Suppressor macrophage (primary cell): ENCODE measurements at places on chromosomes 11 and 22.

- DNase-seq = no peak
Measured at GRCh38 chr11:26995701-26996460, 2.0 kb downstream of the FIBIN start.

DNA sequence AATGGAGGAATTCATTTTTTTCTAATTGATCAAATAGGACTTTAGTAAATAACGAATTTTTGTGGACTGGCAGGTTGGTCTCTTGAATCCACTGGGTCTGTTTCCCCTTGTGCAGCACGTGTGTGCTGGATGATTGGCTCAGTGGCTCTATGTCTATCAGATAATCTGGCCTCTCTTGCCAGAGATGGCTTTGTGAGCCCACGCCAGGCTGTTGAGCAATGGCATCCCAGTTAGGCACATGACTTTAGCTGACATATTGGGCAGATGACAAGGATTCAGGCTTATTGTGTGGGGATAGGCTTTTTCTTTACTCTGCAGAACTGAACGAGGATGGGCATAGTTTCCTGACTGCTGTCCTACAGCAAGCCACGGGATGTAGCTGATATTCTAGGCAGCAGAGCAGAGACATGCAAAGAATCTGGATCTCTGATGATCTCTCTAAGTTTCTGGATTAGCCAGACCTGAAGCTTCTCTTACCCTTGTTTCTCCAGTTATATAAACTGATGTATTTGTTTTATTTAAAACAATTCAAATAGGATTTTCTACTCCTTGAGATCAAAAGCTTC is 144.9 kb downstream of the ARHGAP42 start:
- no peak for DNase-seq

GRCh38 chr22:24564376-24565058 is 8.7 kb downstream of the SNRPD3 start:
- DNase-seq = no peak

DNA sequence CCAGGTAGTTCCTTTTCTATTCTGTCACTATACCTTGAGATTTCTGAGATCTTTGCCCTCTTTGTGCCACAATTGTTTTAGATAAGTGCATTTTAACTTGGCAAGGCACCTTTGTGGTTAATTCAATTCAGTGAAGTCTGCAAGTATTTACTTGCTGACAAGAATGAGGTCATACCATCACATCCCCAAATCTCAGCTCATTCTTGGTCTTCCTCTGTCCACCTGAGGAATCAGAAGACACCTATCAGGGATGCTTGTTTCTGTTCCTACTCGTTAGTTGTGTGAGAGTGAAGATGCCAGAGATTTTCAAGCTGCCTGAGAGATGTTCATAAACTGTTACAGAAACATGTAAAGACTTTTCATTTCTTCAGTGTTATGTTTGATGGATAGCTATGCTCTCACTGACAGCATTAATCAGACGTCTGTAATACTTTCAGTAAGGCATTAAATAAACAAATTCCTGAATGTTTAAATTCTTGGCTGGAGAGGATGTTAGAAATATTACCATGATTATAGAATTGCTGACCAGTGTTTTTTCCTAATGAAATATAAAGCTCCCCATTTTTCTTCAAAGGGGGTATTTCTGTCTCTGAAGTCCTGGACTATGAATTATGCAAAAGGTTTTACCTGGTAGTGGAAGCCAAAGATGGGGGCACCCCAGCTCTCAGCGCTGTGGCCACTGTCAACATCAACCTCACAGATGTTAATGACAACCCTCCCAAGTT is 135.0 kb upstream of the MTNR1B start:
- DNase-seq = no peak

- no peak for DNase-seq
Measured at GRCh38 chr22:24088816-24089215, 77.7 kb downstream of the CABIN1 start.

DNA sequence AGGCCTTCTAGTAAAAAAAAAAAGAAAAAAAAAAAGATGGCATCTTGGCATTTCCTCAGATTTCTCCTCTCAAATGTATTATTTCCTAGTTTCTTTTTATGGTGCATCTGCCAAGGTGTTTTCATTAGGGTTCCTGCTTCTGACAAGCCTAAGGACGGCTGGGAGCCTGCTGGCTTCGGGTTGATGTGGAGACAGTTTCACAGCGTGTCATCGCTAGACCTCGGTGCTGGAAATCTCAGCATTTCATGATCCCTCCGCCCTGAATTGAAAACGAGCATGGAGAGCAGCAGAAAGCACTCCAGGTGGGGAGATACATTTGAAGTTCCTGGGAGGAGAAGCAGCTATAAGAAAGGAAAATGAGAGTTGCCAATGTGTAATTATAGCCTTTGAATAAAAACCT is 283.9 kb upstream of the CNTN5 start:
- DNase-seq = no peak

DNA sequence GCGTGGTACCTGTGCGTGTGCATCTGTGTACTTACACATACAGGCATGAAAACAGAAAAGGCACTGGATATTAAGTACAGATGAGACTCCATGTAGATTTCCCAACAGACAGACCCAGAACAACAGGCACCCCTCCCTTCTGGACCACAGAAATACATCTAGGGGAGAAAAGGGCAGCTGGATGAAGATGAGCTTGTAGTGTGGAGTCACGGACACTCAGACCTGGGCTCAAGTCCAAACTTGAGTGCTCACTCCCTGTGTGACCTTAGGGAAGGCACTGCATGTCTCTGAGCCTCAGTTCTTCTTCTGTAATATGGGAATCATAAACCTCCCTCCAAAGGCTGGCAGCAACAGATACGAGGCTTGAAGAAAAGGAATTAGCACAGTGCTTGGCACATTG is 108.9 kb downstream of the GALNT18 start:
- DNase-seq = no peak

DNA sequence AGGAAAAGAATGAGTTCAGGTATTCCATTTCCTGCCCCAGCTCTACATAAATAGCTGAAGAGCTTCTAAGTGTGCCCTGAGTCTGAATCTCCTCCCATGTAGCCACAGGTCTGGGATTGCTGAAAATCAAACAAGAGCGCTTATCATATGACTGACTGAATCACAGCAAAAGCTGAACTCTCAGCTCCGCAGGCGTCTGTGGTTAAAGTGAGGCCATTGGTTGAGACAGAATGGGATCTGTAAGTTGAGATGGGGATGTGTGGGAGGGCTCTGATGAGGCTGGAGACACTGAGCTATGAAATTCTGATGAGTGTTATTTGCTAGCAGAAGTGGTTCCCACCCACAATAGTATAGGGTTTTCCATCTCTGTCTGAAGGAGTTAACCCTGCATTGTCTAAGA is 637.0 kb downstream of the OPCML start:
- DNase-seq = no peak

DNA sequence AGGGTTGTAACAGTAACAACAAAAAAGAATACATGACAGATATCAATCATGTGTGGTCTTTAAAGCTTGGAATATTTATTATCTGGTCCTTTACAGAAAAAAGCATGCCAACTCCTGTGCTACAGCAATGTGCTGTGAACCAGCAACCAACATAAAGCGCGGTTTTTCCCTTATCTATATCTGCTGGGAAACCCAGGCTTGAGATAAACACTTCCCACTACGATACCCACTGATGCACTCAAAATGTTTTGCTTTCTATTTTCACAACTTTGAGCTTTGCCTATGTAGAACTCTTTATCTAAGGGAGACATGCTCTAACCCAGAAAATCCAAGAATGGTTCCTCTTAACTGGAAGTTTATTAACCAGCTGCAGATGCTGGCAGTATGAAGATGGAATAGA is 19.0 kb downstream of the ZBED5 start:
- DNase-seq = no peak

GRCh38 chr11:111674941-111675340 is 72.7 kb downstream of the SIK2 start:
- no peak for DNase-seq

DNA sequence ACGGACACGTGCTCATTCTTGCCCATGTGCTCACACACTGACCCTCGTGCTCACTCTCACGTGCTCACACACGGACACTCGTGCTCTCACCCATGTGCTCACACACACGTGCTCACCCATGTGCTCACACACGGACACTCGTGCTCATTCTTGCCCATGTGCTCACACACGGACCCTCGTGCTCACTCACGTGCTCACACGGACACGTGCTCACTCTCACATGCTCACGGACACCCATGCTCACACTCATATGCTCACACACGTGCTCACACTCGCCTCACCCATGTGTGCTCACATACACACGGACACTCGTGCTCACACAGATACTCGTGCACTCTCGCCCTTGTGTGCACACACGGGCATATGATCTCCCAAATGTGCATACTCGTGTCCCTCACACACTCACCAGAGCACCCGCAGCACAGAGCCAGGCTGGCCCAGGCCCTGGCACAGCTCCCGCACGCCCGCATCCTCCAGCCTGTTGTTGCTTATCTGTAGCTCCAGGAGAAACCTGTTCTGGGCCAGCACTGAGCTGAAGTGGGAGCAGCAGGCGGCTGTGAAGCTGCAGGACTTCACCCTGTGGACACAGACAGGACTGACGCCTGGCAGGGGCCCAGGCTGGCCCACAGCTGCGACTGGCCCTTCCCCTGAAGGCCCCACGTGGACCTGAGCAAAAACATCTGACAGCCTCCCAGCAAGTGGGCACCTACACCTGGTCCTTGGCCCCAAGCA is 9.3 kb downstream of the RNH1 start:
- no peak for DNase-seq

- peak; percentile 46 for DNase-seq
Measured at GRCh38 chr11:79440571-79441460, at the start of gene TENM4. TSS of gene TENM4 (minus strand) at chr11:79441030. CDS start at chr11:79069944, 371,086 bp downstream.

- no peak for DNase-seq
Measured at GRCh38 chr22:31650391-31650790, 11.6 kb downstream of the PISD start.

GRCh38 chr11:65334696-65335295 is 1.1 kb downstream of the DPF2 start:
- DNase-seq = no peak

DNA sequence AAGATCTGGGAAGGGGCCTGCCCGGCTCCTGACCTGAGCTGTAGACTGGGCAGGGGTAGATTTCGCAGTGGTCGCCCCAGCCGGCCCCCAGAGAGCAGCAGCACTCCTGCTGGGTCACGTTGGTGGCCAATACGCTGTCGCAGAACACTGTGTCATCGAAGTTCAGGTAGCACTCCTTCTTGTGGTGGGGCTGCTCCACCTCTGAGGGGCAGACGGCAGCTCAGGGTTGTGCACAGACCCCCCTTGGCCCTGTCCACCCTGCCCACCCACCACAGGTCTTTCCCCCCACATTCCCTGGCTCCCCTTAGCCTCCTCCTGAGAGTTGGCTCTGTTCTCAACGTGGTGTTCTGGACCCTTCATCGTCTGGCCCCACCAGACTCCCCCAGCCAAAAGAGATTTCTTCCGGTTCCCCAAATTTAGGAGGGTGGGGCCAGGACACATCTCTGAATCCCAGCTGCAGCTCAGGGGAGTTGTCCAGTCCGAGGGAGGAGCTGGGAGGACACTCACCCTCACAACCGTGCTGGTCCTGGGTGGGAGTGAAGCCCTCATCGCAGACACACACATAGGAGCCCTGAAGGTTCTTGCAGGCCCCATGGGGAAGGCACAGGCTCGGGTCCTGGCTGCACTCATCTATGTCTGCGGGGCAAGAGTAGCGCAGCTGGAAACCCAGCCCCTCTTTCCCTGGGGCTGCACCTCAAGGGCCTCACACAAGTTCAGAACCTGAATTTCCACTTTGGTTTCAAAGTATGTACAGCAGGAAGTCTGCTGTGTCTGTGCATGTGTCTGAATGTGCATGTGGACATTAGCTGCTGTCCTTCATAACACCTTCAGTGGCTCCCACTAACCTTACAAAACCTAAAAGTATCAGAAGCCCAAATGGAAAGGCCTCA is 16.5 kb downstream of the SCYL1 start:
- no peak for DNase-seq

DNA sequence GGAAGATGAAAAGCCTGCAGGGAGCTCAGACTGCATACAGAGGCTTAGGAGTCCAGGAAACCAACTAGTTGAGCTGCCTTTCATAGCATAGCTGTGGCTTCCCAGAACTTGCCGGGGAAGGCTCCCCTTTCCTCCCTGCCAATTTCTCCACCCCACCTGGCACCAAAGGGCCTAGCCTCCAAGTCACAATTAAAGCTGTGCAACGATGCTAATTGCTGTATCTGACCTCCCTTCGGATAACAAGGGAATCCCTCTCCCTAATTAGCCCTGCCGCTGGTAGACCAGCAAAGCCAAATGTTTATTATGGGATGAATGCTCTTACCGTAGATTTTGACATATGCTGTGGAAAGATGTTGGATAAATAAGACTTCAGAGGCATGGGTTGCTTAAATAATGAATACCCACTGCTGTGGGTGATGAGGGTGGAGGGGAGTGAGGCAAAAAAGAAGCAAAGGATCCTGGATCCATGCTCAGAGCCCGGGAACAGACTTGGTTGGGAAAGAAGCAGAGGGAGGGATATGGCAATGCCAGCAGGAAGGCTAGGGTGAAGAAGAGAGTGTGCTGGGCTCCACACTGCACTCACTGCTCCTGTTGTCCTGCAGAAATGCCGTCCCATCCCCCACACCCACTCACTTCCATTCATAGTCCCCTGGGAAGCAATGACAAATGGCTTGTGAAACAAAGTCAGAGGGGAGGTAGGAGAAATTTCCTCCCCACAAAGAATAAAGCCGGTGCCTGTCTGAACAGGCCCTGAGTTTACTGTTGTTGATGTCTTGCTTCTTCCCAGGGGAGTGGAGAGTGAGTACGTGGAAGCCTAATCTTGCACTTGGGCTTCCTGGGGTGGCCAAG is 608.1 kb upstream of the CADM1 start:
- no peak for DNase-seq

DNA sequence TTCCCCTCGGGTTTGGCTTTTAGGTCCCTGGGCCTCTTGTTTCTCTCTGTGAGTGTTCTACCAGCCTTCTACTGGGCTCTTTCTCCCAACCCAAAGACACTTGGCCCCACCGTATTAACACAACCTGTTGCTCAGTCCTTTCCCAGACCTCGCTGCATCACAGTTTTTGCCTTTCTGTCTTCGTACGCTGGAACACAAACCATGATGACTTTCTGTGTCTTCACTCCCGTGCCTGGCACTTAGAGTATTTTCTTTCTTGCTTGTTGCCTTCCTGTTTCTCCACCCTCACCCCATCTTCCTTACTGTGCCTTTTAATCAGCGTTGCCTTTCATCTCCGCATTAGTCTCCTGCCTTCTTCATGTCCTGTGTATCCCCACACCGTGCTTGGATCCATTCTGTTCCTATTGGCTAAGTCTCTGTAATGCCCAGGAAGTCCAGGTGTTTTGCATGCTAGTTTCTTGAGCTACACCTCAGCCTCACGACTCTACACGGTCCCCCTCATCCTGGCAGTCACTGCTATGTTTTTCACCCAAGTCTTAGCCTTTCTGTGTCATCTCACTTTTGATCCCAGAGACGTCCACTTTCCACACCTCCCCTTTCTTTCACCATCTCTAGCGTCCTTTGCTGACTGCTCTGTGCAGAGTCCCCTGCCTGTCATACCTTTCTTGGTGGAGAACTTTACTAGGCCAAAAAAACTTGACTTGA is 1.6 kb downstream of the MARK2 start:
- no peak for DNase-seq
